Activated CD8-positive, alpha-beta T cell treated with anti-CD3 and anti-CD28 coated beads for 36 hours (primary cell): ENCODE measurements at places on chromosomes 16 and 17. TPM values are rescaled to one million over a fixed set of nuclear protein-coding genes. Genes with fewer than 3 reads are reported as not detected.

The TXNL4B gene
- total RNA-seq, result 21.7 TPM

DNA sequence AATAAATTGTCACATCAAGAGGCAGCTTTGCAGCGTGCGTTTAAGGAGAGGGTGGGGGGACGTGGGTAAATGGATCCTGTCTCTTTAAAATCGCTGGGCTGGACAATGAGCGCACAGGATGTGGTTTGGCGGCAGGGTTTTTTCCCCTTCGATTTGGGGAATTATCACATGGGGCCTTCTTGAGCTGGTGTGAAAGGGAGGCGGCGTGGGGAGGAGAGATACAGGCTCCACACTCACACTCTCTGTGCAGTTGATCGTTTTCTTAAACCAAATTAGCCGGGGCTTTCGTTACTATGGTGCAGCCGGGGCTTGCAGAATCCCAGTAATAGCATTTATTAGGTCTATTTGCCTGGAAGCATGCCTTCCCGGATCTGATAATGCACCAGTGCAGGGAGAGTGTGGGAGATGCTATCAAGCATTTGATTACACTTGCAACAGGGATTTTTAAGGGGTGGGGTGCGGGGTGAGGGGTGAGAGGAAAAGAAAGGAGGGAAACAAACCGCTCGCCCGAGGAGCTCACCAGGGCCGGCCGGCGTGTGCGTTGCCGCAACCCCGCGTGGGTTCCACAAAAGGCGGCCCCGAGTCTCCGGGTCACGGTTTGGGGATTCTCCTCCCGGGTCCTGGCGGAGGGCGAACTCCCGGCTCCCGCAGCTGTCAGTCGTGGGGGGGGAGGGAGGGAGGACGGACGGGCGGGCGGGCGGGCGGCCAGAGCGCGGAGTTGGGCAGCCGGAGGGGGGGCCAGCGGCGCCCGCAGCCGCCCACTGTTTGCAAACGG, 58.8 kb upstream of the GSE1 start:
- peak overlapping the region; percentile 78 for H3K4me3 ChIP-seq
- no peaks in the 10 kb centered on the region for H3K27me3 ChIP-seq
- H3K27ac ChIP-seq, result peak overlapping the region; percentile 86
- peak; percentile 95 for DNase-seq

DNA sequence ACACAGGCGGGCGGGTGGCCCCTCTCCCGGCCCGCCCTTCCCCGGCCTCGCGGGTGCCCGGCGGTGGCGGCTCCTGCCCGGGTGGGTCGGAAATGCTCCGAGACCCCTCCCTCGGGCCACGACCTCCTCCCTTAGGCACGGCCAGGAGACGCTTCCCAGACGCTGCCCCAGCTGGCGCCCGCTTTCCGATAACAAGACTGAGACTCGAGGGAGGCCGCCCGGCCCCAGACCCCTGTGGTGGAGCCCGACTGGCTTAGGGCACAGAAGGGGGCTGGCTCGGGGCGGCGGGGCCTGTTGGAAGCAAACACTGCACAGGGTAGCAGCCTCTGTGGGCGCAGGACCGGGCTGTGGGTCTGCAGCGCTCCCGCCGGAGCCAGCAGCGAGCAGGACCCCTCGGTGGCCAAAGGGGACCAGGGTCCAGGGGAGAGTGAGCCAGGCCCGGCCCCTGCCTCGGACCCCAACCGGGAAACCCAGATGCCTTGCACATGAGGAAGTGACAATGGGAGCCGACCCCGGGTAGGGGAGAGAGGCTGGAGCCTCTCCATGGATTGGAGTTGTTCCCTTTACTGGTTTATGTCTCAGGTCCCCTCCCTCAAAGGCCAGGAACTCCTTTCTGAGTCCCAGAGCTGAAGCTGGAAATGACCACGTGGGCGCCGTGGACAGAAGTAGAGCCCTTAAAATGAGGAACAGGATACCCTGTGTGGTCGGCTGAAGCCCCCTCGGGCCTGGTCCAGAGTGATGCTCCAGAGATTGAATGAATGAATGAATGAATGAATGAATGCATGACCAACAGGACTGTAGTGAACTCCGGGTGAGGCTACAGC, 19.8 kb upstream of the ADCY7 start:
- no peaks in the 10 kb centered on the region for H3K27me3 ChIP-seq
- H3K4me1 ChIP-seq, result peaks cover 17% of the 10 kb centered on the region
- peak overlapping the region; percentile 74 for H3K4me3 ChIP-seq

- H3K4me1 ChIP-seq, result peaks cover 5% of the 10 kb centered on the region
- no peak for DNase-seq
- no peak overlapping the region for H3K4me3 ChIP-seq
- no peaks in the 10 kb centered on the region for H3K36me3 ChIP-seq
- H3K27me3 ChIP-seq, result no peaks in the 10 kb centered on the region
- H3K27ac ChIP-seq, result no peak overlapping the region
Observed at GRCh38 chr17:68054296-68054900, 18.9 kb downstream of the KPNA2 start.

DNA sequence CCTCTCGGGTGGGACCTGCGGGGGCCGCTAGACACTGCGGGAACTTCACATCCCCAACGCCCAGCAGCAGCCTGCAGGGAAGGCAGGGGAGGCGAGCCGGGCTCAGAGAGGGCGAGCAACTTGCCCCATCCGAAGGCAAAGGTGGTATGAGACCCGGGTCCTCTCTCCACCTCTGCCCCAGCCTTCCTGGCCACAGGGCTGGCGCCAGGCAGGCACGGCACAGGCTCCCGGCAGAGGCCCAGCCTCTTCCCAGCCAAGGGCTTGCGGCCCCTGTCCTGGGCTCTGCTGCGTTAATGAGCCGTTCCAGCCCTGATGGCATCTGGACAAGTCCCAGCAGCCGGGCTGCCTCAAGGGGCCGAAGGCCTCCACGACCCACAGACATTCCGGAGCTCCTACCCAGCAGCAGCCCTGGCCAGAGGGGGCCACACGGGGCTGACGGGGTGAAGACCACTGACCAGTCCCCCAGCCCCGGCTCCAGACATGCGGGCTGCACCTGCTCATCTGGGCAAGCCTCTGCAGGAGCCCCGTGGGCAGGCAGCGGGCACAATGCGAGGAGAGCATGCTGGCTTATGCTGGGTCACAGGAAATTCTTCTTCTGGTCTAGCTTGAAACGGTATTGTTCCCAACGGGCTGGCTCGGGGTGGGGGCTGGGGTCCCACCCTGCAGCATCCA, 1.2 kb upstream of the HS3ST6 start:
- H3K27ac ChIP-seq, result no peak overlapping the region
- H3K4me3 ChIP-seq, result no peak overlapping the region
- no peaks in the 10 kb centered on the region for H3K36me3 ChIP-seq
- no peak for DNase-seq
- H3K27me3 ChIP-seq, result peaks cover 52% of the 10 kb centered on the region
- H3K4me1 ChIP-seq, result no peaks in the 10 kb centered on the region

DNA sequence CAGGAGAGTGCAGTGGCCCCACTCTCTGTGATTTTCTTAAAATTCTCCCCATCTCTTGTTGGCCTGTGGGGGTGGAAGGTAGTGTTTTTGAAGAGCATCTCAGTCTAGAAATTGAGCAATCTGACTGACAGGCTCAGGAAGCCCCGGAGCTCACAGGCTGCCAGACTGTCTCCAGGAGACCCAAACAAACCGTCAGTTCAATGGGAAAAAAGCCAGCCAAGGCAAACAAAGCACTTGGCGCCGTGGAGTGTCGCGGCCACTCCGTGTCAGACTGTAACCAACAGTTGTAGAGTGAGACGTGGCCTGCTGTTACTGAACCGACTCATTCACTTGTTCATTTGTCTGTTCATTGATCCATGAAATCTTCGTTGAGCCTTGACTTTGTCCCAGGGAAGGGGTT, 33.7 kb downstream of the RGS9 start:
- no peak overlapping the region for H3K27ac ChIP-seq
- H3K27me3 ChIP-seq, result no peaks in the 10 kb centered on the region
- no peak overlapping the region for H3K4me3 ChIP-seq
- H3K4me1 ChIP-seq, result peaks cover 8% of the 10 kb centered on the region
- no peak for DNase-seq
